CD4-positive, alpha-beta T cell treated with Interleukin-15 for 1 hour (primary cell): ENCODE measurements at places on chromosomes 11 and 22.

GRCh38 chr11:10808235-10808552, 532 bp downstream of the EIF4G2 start:
- no peak for DNase-seq

DNA sequence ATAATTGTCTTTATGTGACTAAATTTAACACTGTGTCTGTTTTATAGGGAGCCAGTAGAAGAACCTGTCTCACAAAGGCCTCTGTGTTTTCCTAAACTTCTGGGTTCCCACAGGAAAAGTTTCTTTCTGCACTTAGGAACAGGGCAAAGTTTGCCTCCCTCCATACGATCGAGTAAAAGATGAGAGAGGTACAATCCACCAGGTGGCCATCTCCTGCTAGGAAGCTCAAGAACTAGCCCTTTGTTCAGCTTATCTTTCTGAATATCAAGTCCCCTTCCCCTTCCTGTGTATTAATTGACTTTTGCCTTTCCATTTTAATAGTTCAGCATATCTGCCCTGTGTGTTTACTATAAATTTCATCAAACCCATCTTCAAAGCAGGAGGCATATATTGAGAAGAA, 18.0 kb downstream of the CSNK2A3 start:
- no peak for DNase-seq

GRCh38 chr22:30424534-30425326, 838 bp upstream of the MTFP1 start:
- DNase-seq, result no peak

DNA sequence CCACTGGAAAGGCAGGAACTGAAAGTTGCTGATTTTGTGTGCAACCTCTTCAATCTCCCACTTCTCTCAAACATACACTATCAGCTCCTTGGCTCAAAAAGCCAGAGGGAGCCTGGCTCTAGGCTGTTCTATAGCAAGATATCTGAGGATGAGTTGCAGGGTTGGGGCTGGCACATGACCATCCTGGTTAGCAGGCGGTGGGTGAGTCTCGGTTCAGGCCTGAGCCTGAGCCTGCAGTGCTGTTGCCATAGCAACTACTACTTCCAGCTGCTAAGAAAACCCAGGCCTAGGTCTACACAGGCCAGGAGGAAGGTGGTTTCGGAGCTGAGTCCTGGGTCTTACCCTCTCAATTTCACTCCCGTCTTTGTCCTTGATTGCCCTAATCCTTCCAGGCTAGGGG, 39.0 kb downstream of the CWC15 start:
- DNase-seq, result no peak

GRCh38 chr11:282630-283360, 4.6 kb downstream of the NLRP6 start:
- peak; percentile 16 for DNase-seq

- DNase-seq, result no peak
Measured at GRCh38 chr11:103125462-103125861, 16.2 kb downstream of the DYNC2H1 start.

GRCh38 chr11:43376065-43376464, 17.3 kb downstream of the TTC17 start:
- no peak for DNase-seq

DNA sequence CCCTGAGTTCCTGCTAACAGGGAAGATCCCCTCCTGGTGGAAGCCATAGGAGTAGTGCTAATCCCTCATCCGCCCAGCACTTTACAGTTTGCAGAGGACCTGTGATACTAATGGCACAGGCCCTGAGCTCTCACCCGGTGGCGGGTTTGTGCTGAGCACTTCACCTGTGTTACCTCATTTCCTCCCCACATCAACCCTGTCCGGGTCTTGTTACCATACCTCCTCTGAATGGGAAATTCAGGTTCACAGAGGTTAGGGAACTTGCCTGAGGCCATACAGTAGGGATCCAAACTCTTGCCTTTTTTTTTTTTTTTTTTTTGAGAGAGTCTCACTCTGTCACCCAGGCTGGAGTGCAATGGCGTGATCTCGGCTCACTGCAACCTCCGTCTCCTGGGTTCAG, 25.2 kb downstream of the CAPN1 start:
- no peak for DNase-seq

DNA sequence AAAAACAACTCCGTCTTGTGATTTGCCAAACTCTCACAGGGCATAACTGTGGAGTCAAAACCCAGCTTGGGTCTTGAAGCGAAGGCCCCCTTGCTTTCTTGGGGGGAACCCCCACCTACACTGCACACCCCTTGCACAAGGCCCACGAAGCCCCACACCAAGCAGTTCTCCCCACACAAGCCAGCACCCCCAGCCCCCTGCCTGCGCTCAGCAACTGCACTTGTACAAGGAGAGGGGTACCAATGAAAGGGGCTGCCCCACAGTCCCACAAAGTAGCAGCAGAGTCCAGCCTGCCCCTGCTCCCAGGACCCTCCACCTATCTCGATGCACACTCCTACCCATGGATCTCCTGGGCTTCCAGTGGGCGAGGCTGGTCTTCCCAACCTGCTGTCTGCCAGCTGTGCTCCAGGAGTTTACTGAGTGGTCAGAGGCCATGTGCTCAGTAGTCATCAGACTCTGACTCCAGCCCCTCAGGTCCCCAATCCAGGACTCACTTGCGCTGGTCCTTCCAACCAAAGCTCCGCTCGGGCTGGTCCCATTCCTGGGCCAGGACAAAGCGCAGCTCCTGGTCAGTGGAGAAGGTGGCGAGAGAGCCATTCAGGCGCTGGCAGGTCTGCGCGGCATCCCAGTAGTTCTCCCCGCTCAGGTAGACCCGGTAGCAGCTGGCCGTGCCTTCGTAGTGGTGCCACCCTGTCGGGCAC, 57.7 kb downstream of the DGCR2 start:
- no peak for DNase-seq

DNA sequence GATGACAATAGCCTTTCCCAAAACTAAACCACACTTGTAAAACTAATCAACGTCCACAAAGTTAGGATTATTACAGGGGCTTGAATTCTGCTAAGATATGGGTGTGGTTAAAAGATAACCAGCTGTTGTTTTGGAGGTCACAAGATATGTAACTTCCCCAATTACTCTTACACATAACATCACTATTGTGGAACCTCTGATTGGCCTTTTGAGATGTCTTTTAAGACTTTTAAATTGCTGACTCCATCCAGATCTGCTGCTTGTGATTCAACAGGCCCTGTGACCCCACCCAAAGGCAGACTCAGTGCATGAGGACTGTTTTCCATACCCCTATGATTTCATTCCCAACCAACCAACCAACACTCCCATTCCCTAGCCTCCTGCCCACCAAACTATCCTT, 893.9 kb downstream of the OPCML start:
- no peak for DNase-seq

- DNase-seq, result no peak
Measured at GRCh38 chr11:40274017-40274416, 1185.4 kb downstream of the LRRC4C start.

GRCh38 chr22:42217752-42218280, 52.6 kb downstream of the TCF20 start:
- no peak for DNase-seq

DNA sequence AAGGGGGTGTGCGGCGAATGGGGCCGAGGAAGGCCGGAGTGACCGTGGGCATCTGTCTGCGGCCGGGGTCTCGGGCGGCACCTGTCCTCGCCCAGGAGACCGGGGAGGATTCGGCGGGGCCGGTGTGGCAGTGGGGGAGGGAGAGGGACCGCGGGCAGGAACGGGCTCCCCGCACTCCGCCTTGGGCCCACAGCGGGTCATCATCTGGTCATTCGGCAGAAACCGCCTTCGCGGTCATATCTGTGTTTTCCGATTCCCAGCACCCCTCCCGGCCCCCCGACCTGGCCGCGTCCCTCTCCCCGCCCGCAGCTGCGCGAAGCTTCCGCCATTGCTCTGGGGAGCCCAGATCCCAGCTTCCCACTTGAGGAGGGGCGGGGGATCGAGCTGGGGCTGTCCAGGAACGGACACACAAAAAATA, 824 bp upstream of the CBX6 start:
- no peak for DNase-seq

GRCh38 chr11:16226245-16226644, 130.1 kb downstream of the SOX6 start:
- no peak for DNase-seq

DNA sequence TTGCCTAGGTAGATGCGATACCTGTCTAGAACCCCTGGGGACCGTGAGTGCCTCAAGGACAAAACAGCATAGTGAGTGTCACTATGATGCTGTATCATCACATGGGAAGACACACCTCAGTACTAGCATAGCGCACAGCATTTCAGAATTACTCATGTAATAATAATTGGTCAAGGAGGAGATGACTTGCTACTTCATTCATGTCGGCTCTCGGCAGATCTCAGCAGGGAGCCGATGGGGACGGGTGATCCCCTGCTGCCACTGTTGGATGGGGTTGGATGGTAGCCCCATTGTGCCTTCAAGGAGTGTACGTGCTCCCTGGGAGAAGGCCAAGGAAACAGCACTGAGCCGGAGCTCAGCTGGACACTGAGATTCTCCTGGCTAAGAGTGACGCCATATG, 186.9 kb downstream of the EFCAB6 start:
- DNase-seq, result no peak

DNA sequence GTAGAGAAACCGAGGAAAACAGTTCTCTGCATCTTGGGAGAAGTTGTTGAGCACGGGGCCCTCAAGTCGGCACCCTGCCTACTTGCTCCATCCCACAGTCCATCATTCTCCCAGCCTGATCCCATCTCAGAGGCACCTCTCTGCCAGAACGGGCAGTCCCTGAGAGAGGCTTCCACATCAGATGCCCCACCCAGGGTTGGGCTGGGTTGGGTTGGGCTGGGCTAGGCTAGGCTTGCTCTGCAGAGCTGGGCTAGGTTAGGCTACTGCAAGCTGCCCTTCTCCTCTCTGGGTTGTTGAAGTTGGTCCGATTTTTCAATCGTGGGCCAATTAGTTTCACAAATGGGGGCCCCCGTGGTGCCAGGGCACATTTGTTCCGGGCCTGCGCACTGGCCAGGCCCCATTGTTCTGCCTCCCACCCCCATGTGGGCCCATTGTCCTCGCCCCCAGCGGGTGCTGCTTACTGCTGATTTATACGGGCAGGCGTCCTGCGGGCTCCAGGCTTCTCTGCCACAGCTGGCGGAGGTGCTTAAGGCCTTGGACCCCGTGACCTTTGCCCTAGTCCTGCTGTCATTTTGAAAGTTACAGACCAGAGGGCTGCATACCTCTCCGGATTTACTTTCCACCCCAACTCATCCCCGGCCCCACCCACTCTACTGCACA, 63.7 kb upstream of the NNMT start:
- DNase-seq, result no peak

DNA sequence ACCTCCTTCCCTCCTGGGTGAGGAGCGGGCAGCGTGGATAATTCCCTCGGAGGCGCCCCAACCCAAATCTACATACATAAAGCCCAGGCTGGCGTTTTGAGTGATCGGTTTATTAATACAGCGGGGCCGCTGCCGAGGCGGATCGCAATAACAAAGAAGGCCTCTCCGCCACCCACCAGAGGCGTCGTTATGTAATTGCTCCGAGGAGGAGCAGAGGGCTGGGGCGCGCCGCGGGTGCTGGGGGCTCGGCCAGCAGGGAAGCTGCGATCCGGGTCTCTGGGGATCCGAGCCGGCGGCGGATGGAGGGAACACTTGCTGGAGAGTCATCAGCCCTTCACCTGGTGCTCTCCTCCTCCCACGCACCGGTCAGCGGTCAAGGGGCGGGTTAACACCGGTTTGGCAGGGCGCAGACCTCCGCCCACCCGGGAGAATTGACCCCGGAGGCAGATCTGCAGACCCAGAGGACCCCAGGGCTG, 6.4 kb upstream of the TP53I11 start:
- DNase-seq, result no peak

DNA sequence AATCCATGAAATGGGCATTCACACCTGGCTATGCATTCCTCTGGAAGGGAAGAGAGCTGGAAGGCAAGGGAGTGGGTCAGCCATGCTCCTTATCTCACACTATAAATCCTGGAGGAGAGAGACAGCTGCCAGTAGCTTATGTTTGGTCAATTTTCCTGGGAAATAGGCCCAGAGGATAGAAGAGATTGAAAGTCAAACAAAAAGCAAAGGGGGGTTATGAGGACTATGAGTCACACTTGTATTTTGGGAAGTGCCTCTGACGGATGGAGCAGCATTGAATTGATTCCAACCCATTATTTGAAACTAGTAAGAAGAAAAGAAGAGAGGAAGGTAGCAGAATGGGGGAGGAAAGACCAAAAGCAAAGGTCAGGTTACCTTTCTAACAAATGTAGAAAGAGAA, 25.0 kb downstream of the SNX19 start:
- no peak for DNase-seq

GRCh38 chr22:20143883-20144665, 6.8 kb downstream of the CCDC188 start:
- DNase-seq, result no peak

- no peak for DNase-seq
Measured at GRCh38 chr11:92141725-92142124, 82.9 kb upstream of the FAT3 start.

GRCh38 chr11:121157756-121158155, 56.7 kb downstream of the TECTA start:
- DNase-seq, result no peak

- no peak for DNase-seq
Measured at GRCh38 chr11:117932947-117933346, 3.7 kb upstream of the TMPRSS13 start.

DNA sequence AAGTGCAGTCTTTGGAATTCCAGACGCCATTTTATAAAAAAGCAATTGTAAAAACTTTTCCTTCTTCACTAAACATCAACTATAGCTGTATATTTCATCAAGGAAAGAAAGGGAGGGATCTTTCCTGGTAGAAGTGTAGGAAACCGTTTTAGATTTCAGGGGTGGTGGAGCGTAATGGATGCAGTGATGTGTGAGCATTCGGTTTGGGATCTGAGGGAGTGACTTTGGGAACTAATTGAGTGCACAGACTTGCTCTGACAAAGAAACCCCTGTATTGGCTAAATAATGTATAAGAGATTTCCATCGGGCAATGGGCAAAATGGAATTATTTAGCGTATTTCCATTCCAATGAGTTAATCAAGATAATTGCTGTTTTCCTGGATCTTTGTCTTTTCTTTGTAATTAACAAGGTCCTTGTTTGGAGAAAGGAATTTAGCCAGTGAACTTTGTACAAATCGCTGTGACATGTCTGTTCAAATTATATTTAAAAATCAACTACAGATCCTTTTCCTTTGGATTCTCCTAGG, 125.0 kb upstream of the NARS2 start:
- no peak for DNase-seq

- no peak for DNase-seq
Measured at GRCh38 chr11:116651098-116651736, 121.6 kb downstream of the BUD13 start.

- no peak for DNase-seq
Measured at GRCh38 chr11:120168108-120168959, 30.4 kb upstream of the TRIM29 start.
